Urinary bladder (tissue), 4 donors: ENCODE measurements at places on chromosomes 11 and 22. TPM values are rescaled to one million over a fixed set of nuclear protein-coding genes. Genes with fewer than 3 reads are reported as not detected.

The CARD16 gene
- 16.2 TPM for total RNA-seq

The OR5T3 gene
- not detected for total RNA-seq

The KLHDC7B gene
- total RNA-seq = 0.11 TPM

The SMTNL1 gene
- total RNA-seq = 0.16 TPM

The CDC42EP2 gene
- 17.6 TPM for total RNA-seq

The RFPL1 gene
- total RNA-seq = not detected

The OSBP gene
- 45.2 TPM for total RNA-seq

The KCNQ1OT1 gene
- 24.7 TPM for total RNA-seq

The OR4A16 gene
- total RNA-seq = not detected

The C11orf52 gene
- 2.7 TPM for total RNA-seq

The KMT2A gene
- total RNA-seq = 82.4 TPM

The BAIAP2L2 gene
- not detected for total RNA-seq

The MSANTD2 gene
- total RNA-seq = 28.8 TPM

The ROM1 gene
- 1.3 TPM for total RNA-seq

The FGF3 gene
- total RNA-seq = not detected

The HORMAD2 gene
- total RNA-seq = not detected

The ESAM gene
- total RNA-seq = 13.3 TPM
